CD4-positive, alpha-beta T cell treated with Interleukin-15 for 4 hours (primary cell): ENCODE measurements at places on chromosomes 2 and 18.

DNA sequence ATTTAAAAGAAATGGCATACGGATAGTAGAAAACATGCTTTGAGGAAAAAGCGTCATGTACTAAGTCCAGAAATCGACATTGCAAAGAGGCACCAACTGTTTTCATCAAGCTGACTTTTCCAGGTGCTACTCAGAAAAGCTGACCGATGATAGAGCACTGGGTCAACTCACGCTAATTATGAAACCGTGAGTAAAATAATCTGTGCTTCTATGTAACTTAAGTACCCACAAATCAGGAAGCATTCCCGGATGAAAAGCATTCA, 353 bp upstream of the NUP35 start:
- DNase-seq: no peak

GRCh38 chr2:64312622-64313397, 141.2 kb upstream of the LGALSL start:
- no peak for DNase-seq

GRCh38 chr2:166671801-166672200, 177.8 kb upstream of the SCN7A start:
- no peak for DNase-seq

DNA sequence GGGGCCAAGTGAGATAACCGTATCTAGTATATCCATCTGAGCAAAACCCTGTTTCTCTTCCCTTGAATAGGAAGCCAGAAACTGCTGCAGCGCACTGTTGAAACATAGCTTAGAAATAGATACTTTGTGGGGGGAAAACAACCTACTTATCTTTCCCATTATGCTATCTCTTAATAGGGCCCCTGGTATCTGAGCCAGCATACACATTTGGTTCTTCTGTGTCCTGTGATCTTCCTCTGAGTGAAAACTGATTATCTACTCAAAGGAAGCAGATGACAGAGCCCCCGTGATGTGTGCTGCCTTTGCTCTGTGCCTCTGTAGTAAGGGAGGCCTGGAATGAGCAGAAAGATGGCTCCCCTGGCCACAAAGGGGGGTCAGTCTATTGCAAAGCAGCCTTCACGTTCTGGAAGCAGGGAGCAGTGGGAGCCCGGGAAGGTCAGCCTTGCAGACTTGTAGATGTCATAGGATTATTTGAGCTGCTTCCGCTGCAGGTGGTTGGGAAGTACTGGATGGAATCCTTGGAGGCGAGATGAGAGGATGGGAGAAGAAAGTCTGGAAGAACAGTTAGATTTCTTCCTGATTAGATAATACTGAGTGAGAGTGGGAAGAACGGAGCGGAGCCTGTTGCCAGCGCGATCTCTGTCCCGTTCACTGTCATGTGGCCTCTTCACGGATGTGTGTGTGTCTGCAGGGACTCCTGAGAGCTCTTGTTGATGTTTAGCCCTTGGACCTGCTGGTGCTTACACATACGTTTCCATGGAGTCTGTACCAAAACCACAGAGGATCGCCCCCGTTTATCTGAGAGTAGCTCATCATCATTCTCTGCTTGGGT, 150.1 kb downstream of the AGAP1 start:
- DNase-seq: no peak

DNA sequence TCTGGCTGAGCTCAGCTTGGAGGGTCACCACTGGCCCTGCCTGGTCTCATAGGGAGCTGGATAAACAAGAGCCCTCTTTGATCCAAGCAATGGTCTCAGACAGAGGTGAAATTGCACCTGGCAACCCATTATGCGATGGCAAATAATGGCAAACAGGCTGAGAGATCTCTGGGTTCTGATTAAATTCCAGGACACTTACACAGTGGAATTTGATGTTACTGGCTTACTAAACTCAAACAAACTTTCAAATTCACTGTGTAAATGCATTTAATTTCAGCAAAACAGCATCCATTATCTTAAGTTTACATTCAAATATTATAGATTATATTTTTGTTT, 19.5 kb upstream of the STAT4 start:
- DNase-seq: no peak

- DNase-seq: no peak
Measured at GRCh38 chr2:149064365-149064841, 25.9 kb downstream of the LYPD6B start.

DNA sequence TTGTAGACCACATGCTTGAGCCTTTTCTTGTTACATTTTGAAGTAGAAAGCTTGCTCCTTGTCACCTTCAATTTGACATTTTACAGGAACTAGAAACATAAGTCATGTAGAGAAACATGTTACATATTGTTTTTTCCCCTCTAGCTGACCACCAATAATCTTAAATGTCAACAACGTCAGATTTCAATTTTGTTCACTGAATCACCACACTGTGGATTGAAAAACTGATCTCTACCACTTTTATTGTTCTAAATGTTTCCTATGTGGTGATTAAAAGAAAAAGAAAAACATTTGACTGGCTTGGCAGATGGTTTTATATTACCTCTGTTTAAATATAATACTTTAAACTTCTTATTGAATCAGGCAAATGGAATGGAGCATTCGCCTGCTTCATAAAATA, 87.7 kb downstream of the DSEL start:
- no peak for DNase-seq

GRCh38 chr2:197626965-197627625, 48.3 kb downstream of the RFTN2 start:
- DNase-seq: no peak

- no peak for DNase-seq
Measured at GRCh38 chr2:66433945-66434678, 813 bp upstream of the MEIS1 start.

DNA sequence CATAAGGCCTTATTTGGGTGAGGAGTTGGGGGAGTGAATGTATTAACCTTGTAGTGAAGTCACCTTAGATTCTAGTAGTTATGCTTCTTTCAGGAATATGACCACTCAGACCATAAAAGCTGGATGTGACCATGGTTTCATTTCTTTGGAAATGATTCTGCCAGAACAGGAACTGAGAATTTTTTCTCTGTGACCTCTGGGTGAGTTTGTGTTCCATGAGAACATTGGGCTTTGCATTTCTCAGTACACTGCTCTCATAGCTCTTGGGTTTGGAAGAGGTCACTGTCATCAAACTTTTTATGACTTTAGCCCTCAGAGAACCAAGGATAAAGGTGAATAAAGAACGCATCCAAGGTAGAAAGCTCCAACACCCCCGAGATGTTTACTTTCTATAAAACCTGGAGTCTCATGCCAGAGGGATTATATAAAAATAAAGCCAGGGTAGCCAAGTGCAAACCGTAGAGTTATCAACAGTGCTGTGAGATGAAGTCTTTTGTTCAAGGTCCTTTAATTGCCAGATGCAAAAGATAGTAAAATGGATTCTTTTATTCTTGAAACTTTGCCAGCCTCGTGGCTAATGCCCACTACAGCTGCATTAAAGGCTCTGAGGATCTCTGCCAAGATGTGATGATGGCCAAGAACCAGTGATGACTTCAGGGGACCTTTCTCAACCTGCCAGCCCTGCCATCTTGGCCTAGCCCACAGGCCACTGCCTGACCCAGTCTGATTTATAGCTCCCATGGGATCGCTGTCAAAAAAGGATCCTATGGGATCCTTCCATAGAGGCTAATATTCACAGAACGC, 27.8 kb upstream of the MAT2A start:
- no peak for DNase-seq

DNA sequence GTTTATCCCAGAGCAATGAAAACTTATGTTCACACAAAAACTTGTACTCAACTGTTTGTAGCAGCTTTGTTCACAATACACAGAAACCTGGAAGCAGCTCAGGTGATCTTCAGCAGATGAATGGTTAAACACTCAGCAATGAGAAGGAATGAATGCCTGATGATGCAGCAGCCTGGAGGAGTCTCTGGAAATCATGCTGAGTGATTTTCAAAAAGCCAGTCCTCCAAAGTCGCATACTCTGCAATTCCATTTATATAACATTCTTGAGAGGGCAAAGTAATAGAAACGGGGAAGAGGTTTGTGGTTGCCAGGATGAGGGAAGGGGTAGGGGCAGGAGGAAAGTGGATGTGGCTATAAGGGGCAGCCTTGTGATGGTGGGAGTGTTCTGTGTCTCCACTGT, 108.1 kb downstream of the CTIF start:
- DNase-seq: no peak

DNA sequence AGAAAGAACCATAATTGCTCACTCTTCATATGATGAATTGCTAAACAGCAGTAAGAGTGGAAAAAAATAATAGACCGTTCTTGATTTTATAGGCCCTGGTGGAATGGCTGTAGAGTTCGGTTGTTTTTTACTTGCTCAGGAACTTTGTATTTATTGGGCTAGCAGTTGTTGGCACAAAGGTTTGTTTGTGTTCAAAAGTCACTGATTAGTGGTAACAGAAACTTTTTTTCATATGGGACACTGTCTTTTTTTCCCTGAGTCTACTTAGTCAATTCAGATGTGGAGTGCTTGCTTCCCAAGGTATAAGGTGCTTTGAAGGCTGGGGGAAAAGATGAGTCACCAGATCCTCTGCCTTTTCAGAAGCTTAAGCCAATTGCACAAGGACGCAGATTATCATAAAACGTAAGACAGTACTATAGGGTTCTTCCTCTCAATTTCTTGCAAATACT, 25.8 kb downstream of the PHLPP1 start:
- no peak for DNase-seq
